IMR-90 (cell line): ENCODE measurements at places on chromosomes 7 and 10. TPM values are rescaled to one million over a fixed set of nuclear protein-coding genes. Genes with fewer than 3 reads are reported as not detected.

HOXA1 gene
- total RNA-seq, result 0.54 and 0.83 TPM in 2 replicates

- DNase-seq, result no peak
These were observed 1.2 kb downstream of the SORCS1 start for GRCh38 chr10:107163076-107163855.

DNA sequence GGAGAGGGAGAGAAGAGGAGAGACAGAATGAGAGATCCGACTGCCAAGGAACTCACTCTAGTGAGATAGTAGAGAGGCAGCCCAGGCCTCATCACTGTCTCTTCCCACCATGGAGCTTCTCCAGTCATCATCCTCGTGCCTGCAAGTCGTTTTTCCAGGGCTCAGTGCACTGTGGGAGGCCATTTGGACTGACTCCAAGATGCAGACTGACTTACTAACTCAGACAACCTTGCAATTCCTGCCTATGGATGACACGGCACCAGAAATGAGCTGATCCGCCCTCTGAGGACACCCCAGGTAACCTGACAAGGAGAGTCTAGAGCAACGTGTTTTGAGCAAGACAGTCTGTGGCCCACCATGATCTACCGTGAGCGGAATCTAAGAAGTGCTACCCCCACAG, 154.9 kb downstream of the GLI3 start:
- DNase-seq, result peak; percentile 84

GRCh38 chr7:80921130-80921529, 2.3 kb upstream of the SEMA3C start:
- DNase-seq, result no peak
